PC-9 (cell line): ENCODE measurements at places on chromosomes 2 and 18. TPM values are rescaled to one million over a fixed set of nuclear protein-coding genes. Genes with fewer than 3 reads are reported as not detected.

The CNRIP1 gene
- total RNA-seq, result not detected in 2 replicates

The PPP1R1C gene
- 13.4 and 27.5 TPM in 2 replicates for total RNA-seq

The SERPINB7 gene
- 3.0 and 4.2 TPM in 2 replicates for total RNA-seq

The CNGA3 gene
- total RNA-seq, result not detected in 2 replicates

The ADRA2B gene
- 0.26 and 0.55 TPM in 2 replicates for total RNA-seq

The CFAP65 gene
- total RNA-seq, result not detected in 2 replicates

The NCKAP5 gene
- not detected in 2 replicates for total RNA-seq

The LIMS1 gene
- total RNA-seq, result 58.2 and 61.6 TPM in 2 replicates

The GPAT2 gene
- 9.1 and 11.0 TPM in 2 replicates for total RNA-seq

The ANTXR1 gene
- total RNA-seq, result 36.1 and 48.3 TPM in 2 replicates

The C2orf66 gene
- 0.22 TPM in 1 of 2 replicates, not detected in the other for total RNA-seq

The COLEC12 gene
- total RNA-seq, result not detected in 2 replicates

The TM4SF20 gene
- total RNA-seq, result not detected in 2 replicates

The PELI1 gene
- 32.6 and 33.1 TPM in 2 replicates for total RNA-seq

The PFN4 gene
- 1.2 and 2.6 TPM in 2 replicates for total RNA-seq

The CRYGC gene
- total RNA-seq, result not detected in 2 replicates

The TWSG1 gene
- 52.1 and 55.8 TPM in 2 replicates for total RNA-seq

The POLR1A gene
- 23.1 and 29.7 TPM in 2 replicates for total RNA-seq

The TRPM8 gene
- total RNA-seq, result 0.48 and 2.1 TPM in 2 replicates

The RAX gene
- not detected in 2 replicates for total RNA-seq

The CSRNP3 gene
- 0.41 and 0.85 TPM in 2 replicates for total RNA-seq

The POTEC gene
- total RNA-seq, result not detected in 2 replicates

The CLASP1 gene
- total RNA-seq, result 61.8 and 83.5 TPM in 2 replicates

The REG3G gene
- not detected in 2 replicates for total RNA-seq

The PDCD1 gene
- not detected in 2 replicates for total RNA-seq

The MC5R gene
- not detected in 2 replicates for total RNA-seq

The RHOB gene
- total RNA-seq, result 39.3 and 44.4 TPM in 2 replicates

The MTCL1 gene
- 29.6 and 30.0 TPM in 2 replicates for total RNA-seq

The BMP10 gene
- total RNA-seq, result not detected in 2 replicates

The GPR45 gene
- total RNA-seq, result not detected in 2 replicates

The SKA1 gene
- total RNA-seq, result 14.7 and 18.3 TPM in 2 replicates

The MEP1B gene
- total RNA-seq, result not detected in 2 replicates

The IL36RN gene
- 1.0 and 1.7 TPM in 2 replicates for total RNA-seq

The KCNJ3 gene
- not detected in 2 replicates for total RNA-seq

The LCLAT1 gene
- total RNA-seq, result 21.9 and 35.7 TPM in 2 replicates

The ZC3H6 gene
- total RNA-seq, result 9.1 and 10.0 TPM in 2 replicates

The UGT1A1 gene
- 64.8 and 70.5 TPM in 2 replicates for total RNA-seq

The ELOA2 gene
- not detected in 2 replicates for total RNA-seq
